NCI-H2227 treated with DMSO at 0.1 percent for 48 hours (cell line): ENCODE measurements at places on chromosomes 7 and 10.

DNA sequence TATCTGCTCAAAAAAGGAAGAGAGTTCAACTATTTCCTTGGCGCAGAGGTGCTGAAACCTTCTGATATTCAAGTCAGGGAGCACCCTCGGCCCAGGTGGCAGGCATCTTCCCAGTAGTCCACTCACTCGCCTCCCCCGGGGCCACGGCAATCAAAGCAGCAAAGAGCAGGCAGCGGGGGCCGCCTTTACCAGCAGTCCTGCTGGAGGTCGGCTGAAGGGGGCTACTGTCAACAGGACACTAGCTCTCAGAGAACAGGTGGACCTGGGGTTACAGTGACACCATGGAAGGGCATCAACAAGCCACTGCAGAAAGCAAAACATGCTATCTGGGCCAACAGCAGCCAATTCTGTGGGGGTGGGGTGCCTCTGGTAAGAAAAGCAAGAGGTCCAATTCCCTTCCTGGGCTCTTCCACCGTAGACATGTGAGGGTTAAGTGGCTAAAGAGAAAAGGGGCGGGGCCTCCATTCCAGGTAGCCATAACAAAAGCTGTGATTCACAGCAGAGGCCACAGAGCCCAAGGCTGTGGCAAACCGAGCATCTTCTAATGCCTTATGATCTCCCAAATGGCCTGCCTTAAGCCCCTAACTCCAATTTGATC is 9.4 kb downstream of the FZD9 start:
- DNase-seq = no peak

DNA sequence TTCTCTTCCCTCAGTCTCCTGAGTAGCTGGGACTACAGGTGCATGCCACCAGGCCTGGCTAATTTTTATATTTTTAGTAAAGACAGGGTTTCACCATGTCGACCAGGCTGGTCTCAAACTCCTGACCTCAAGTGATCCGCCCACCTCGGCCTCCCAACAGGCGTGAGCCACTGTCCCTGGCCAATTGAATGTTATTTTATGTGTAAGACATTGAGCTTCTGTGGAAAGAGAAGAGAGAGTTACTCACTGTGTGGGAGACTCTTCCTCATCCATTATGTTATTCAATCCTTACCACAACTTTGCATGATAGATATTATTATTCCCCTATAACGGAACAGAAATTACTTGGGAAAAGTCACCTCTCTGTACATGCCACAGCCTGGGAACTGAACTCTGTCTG is 32.6 kb upstream of the MXI1 start:
- DNase-seq = no peak

DNA sequence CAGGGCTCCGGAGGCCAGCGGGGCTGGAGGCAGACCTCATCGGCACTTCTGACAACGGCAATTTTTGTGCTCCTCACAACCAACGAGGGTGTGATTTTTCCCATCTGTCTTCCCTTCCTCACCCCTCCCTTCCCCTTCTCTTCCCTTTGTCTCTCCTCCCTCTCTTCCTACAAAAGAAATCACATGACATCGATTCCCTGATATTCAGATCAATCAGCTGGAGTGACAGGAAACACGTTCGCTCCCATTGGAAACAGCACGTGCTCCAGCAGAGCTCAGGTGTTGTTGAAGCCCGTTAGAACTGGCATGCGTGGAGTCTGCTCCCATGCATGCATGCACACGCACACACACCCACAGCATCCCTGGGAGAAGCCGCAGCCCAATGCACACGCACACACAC is 222.4 kb downstream of the PTPRN2 start:
- DNase-seq = no peak

DNA sequence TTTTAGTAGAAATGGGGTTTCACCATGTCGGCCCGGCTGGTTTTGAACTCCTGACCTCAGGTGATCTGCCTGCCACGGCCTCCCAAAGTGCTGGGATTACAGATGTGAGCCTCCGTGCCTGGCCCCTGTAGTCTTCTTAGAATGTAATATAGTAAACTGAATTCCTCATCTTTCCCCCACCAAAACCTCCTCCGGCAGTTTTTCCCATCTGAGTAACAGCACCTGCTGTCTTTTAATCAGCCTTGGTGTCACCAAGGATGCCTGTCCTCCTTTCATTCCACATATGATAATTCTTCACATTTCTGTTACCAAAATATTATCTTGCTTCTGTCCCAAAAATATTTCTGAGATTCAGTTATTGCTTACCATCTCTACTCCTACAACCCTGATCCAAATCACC is 80.2 kb downstream of the ZEB1 start:
- no peak for DNase-seq

GRCh38 chr7:73612598-73613269 is 11.6 kb downstream of the MLXIPL start:
- DNase-seq = no peak
